ENCODE measurements at places on chromosomes 16 and 17.
A peak's percentile ranks its signal among the peaks of the same experiment; 100 is the strongest.

- no peak for DNase-seq
Observed at GRCh38 chr16:57500578-57501111, 14.4 kb upstream of the DOK4 start.

GRCh38 chr16:70254965-70255286 lies 3.2 kb upstream of the EXOSC6 start:
- DNase-seq = no peak

DNA sequence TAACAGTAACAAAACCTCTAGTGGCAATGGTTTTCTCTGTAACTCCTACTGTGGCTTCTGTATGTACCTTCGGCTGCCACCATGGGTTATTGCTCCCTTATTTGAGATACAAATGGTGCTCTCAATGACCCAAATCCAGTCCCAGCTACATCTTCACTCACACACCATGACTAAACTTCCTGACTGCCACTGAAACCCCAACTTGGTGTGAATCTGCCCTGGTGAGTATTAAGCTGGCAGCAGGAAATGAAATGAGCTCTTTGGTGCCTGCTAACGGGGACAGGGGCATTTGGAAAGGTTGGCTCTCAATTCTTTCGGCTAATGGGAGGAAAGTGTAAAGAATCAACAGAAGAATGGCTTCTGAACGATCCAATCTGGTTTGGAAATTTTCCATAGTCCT lies 7.5 kb upstream of the SLC35B1 start:
- no peak for DNase-seq

- DNase-seq = no peak
Observed at GRCh38 chr17:61251939-61252865, 147.4 kb upstream of the TBX2 start.

DNA sequence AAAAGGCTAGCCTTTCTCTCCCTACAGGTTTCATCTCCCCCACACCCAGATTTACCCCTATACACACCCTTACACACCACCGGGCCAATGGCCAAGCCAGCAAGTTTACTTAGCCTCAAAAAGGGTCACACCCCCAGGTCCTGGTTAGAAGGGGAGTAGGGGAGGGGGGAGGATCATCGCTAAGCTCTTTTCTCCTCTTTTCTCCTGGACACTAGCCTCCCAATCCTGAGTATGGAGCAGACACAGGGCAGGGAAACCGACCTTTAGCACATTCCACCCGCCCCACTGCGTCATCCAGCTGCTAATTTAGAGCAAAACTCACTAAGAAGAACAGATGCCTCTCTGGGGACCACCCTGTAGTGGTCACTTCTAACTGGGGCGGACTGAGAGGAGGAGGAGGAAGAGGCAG lies 4.4 kb downstream of the ACLY start:
- no peak for DNase-seq

- DNase-seq = no peak
Observed at GRCh38 chr17:44940768-44941167, 6.8 kb downstream of the KIF18B start.

DNA sequence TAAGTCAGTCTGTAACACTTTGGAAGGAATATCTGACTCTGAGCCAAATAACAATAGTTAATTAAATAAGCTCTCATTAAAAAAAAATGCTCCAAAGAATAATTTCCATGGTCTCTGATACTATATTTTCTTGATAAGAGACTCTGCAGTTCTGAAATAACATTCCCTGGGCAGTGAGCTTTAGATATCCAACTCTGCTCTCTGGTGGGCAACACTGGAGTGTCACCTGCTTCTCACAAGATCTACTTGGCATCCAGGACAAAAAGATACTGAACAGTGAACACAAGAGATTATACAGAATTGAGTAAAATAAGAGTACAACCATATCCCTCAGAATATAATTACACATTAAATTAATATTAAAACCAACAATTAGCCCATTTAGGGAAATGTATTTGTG lies 13.7 kb downstream of the BLMH start:
- no peak for DNase-seq

DNA sequence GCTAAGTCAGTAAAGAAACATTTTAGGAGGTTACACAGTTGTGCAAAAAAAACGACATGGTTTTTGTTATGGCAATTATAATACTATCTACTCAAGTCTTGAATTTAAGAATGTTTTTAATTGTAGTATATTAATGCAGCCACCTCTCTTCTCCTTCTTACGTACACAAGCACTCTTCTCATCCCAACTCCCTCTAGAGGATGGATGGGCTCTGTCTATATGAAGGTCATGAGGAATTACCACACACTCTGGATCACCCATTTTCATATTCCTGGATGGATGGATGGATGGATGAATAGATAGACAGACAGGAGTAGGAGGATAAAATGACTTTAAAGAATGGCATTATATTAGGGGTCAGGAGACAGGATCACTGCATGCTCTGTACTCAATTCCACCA lies 120.0 kb downstream of the PHKB start:
- no peak for DNase-seq

- DNase-seq = peak; percentile 73
Observed at GRCh38 chr17:8073627-8074484, 13.7 kb downstream of the ALOX12B start.

DNA sequence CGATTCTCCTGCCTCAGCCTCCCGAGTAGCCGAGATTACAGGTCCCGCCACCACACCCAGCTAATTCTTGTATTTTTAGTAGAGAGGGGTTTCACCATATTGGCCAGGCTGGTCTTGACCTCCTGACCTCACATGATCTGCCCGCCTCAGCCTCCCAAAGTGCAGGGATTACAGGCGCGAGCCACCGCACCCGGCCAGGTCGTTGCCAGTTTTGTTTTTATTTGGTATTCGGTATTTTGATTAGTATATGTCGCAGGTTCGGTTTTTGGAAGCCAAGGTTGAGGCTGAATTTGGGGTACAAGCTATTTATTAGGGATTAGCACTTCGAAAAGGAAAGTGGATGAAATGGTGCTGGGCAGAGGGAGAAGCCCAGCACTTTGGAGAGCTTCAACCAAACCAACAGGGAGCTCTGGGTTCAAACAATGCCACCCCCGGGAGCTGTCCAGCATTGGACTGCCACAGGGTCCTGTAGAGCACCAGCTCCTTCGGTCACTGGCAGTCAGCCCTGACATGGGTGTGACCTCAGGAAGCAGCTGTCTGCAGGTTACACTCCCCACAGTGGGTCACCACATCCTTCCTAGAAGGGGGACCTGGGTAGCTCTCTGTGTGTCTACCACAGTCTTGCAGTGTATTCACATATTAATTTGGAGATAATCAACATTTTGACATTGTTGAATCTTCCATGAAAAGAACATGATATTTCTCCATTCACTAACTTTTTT lies 1.5 kb upstream of the CLEC10A start:
- no peak for DNase-seq

DNA sequence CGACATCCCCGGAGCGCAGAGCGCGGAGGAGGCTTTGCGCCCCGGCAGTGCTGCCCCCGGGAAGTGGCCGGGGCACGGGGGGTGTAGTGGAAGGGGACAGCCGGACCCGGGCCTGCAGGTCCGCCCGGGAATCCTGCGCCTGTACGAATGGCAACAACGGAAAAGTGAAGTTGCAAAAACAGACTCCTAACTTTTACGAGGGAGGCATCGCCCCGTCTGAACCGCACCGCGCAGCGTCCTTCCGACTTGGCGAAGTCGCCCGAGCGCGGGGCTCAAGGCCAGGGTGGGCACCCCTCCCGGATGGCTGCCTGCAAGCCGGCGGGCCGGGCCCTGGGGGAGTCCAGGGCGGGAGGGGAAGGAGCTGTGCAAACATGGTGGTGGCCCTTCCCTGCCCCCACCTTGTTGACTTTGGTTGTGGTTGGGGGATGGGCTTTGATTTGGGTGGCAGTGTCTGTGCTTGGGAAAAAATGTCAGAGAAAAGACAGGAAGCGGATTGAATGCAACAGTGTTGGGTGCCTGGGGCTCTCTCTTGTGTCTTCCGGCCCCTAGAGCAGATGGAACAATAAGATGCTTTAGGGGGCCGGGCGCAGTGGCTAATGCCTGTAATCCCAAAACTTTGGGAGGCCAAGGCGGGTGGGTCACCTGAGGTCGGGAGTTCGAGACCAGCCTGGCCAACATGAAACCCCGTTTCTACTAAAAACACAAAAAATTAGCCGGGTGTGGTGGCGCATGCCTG lies 675 bp downstream of the RNF213 start:
- peak; percentile 44 for DNase-seq

- no peak for DNase-seq
Observed at GRCh38 chr17:30292286-30292858, 628 bp upstream of the BLMH start.

DNA sequence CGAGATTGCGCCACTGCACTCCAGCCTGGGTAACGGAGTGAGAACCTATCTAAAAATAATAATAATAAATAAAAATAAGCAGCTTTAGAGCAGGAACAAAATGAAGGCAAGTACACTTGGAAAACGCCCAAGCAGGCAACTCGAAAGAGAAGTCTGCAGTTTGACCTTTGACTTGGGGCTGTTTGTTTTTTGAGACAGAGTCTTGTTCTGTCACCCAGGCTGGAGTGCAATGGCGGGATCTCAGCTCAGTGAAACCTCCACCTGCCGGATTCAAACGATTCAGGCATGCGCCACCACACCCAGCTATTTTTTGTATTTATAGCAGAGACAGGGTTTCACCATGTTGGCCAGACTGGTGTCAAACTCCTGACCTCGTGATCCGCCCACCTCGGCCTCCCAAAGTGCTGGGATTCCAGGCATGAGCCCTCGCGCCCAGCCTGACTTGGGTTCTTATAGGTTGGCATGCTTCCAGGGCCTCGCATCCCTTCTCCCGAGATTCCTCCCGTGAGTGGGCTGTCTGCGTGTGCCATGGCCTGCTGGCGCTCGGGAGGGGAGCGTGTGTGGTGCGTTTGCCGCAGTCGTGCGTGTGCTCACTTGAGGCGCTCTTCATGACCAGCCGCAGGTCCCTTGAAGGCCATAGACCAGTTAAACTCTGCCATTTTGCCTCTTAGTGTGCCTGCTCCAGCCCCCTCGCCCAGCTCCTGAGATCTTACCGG lies 18.4 kb upstream of the UBE2I start:
- DNase-seq = no peak

GRCh38 chr17:6711081-6711674 lies 2.0 kb downstream of the SLC13A5 start:
- no peak for DNase-seq

DNA sequence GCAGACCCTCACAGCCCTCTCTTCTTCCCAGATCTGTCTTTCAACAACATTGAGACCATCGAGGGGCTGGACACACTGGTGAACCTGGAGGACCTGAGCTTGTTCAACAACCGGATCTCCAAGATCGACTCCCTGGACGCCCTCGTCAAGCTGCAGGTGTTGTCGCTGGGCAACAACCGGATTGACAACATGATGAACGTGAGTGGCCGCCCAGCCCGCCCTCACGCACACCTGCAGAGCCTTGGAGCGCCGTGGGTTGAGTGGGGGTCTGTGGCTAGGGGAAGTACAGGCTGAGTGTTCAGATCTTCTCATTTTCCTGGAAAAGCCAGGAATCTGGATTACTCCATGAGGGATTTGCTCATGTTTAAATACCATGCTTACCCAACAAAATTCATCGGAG lies 15.2 kb downstream of the DRC3 start:
- DNase-seq = no peak

- no peak for DNase-seq
Observed at GRCh38 chr16:23323224-23324030, 21.3 kb downstream of the SCNN1B start.

DNA sequence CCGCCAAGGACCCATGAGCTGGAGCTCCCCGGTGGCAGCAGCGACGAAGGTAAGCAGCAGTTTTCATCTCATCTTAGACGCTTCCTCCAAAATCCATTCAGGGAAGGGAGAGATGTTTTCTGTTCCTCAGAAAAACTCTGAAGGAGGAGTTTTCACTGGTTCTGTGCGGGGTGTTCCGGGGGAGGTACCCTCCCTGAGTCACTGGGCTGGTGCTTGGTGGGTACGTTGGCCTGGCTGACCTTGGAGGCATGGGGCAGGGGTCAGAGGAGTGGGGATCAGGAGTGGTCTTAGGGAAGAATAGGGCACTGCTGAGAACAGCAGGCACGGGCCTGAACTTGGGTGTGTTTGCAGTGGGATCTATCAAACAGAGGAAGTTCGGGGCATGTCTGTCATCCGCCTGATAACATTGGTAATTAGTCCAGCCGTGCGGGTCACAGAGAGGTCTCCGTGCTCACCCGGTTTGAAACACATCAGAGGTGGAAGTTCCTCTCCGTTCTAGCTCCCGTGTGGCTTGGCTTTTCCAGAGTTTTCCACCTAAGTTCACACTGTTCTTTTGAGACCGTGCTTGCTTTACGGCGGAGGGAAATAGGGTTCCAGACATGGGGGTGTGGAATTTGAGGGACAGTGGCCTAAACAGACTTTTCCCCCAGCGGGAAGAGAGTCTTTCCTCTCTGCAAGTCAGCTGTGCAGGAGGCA lies 59.6 kb upstream of the CIBAR2 start:
- no peak for DNase-seq

GRCh38 chr16:57115514-57116182 lies 23.3 kb downstream of the CPNE2 start:
- no peak for DNase-seq

GRCh38 chr16:21991621-21992020 lies 9.3 kb downstream of the PDZD9 start:
- no peak for DNase-seq

- DNase-seq = no peak
Observed at GRCh38 chr17:50465171-50465570, 3.5 kb downstream of the CHAD start.

- no peak for DNase-seq
Observed at GRCh38 chr17:57294101-57294500, 37.8 kb downstream of the MSI2 start.

DNA sequence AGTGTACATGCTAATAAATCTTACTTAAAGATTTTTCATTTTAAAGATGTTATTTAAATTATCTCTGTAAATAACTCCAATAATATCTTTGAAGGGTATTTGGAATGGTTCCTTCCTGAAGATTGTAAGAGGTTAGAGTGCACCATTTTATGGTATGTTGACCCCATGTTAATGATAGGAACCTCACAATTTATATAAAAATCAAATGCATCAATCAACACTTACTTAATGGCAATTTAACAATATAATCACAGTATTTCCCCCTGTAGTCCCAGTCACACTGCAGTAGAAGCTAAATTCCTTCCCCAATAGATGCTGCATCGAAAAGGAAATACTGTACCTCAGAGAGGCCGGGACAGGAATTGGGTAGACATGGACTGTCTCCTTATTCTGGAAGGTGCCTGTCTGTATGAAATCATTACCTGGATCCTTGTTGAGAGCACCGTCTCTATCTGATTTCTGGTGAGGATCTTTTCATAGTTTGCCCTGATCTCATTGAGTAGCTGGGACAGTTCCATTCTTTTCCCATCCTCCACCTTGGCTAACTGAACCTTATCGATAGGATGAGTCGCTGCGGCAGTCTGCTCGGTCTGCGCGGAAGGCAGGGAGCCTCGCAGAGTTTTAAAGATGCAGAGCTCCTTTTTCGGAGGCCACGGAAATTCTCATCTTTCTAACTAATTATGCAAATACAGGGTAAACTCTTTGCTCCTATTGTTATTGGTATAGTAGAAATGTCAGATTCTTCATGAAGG lies at the start of gene KRT222:
Gene KRT222, minus strand, starts transcription at position 596 of the 752 bp plus-strand sequence. Its CDS starts 78 bp downstream, at position 518.
- no peak for DNase-seq

- DNase-seq = no peak
Observed at GRCh38 chr16:10040136-10041080, 141.8 kb downstream of the GRIN2A start.
